ENCODE measurements at places on chromosomes 11 and 22.

GRCh38 chr22:29790061-29790460 lies 22.9 kb downstream of the UQCR10 start:
- no peaks in the 10 kb centered on the region for H3K4me1 ChIP-seq
- no peak for DNase-seq
- no peak overlapping the region for H3K27ac ChIP-seq
- no peak overlapping the region for H3K4me3 ChIP-seq
- H3K36me3 ChIP-seq: no peaks in the 10 kb centered on the region

DNA sequence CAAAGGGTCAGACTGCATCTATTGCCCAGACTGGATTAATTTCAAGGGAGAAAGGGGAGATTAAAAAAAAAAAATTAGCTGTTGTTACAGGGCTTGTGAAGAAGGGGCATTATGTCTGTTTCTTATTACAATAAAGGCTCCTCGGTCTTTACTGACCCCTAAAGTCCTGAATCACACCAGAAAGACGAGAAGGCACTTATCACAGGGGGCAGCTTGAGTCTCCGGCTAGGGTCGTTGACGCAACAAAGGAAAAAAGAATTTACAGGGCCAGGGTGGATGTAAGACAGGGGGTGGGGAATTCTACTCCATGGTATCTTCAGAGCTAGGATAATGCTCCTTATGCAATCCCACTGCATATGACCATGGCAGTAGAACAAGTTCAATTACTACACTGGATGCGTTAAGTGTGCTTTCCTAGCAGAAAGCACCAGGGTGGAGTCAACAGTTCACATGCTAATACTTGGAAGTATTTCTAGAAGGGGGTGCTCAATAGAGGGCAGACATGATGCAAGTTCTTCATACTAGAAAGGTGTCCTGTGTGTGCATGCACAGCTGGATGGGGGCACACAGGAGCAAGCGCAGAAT lies 16.5 kb downstream of the DDX17 start:
- DNase-seq: no peak
- no peak overlapping the region for H3K4me3 ChIP-seq
- H3K27me3 ChIP-seq: no peaks in the 10 kb centered on the region
- H3K4me1 ChIP-seq: no peaks in the 10 kb centered on the region
- H3K27ac ChIP-seq: no peak overlapping the region

- H3K27ac ChIP-seq: no peak overlapping the region
- H3K36me3 ChIP-seq: no peaks in the 10 kb centered on the region
- H3K4me1 ChIP-seq: no peaks in the 10 kb centered on the region
- H3K27me3 ChIP-seq: no peaks in the 10 kb centered on the region
- no peak for DNase-seq
Observed at GRCh38 chr11:16925561-16926065, 88.6 kb downstream of the PLEKHA7 start.

- H3K36me3 ChIP-seq: no peaks in the 10 kb centered on the region
- no peaks in the 10 kb centered on the region for H3K4me1 ChIP-seq
- H3K27ac ChIP-seq: no peak overlapping the region
- no peak for DNase-seq
- H3K4me3 ChIP-seq: no peak overlapping the region
Observed at GRCh38 chr22:20636075-20636812, 128.8 kb downstream of the MED15 start.

DNA sequence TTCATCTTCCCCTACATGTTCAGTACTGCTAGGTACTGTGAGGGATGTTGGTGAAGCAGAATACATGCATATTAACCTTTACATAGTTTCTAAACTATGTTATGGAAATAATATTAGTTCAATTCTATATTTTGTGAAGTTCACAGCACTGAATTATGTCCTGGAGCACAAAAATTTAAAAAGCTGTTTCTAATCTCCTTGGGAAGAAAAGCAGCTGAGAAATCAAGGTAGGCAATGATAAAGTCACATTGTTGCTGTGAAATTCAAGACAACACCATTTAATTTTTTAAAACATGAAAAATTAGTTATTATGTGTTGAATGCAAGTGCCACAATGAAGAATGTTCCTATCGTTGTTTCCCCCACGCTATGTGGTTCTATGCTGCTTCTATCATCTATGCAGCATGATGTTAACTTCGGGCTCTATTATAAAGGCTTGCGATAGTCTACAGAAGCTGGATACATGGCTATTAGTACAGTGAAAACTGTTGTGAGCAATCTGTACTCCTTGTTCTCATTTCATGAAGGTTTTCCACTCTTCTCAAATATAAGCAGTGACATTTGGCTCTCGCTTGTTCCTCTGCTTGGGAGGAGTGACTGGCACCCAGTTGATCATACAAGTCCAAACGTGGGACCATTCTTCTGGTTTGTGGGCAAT lies 164.3 kb downstream of the AASDHPPT start:
- DNase-seq: no peak
- no peak overlapping the region for H3K27ac ChIP-seq
- no peak overlapping the region for H3K4me3 ChIP-seq
- no peaks in the 10 kb centered on the region for H3K36me3 ChIP-seq

GRCh38 chr11:113595810-113596594 lies 110.1 kb downstream of the TMPRSS5 start:
- H3K36me3 ChIP-seq: no peaks in the 10 kb centered on the region
- DNase-seq: no peak
- no peaks in the 10 kb centered on the region for H3K27me3 ChIP-seq

Measured in uterus (tissue), 4 donors.